Psoas muscle (tissue), 8 donors: ENCODE measurements at places on chromosomes 7 and 10. TPM values are rescaled to one million over a fixed set of nuclear protein-coding genes. Genes with fewer than 3 reads are reported as not detected.

The LOXL4 gene
- total RNA-seq: 14.7 TPM

The CELF2 gene
- total RNA-seq: 32.7 TPM

The PTPN20 gene
- total RNA-seq: 3.8 TPM

The TSPAN12 gene
- 2.3 TPM for total RNA-seq

The IDI2 gene
- total RNA-seq: 133 TPM

The SPOCK2 gene
- 2.8 TPM for total RNA-seq

The GIMAP4 gene
- total RNA-seq: 36.4 TPM

DNA sequence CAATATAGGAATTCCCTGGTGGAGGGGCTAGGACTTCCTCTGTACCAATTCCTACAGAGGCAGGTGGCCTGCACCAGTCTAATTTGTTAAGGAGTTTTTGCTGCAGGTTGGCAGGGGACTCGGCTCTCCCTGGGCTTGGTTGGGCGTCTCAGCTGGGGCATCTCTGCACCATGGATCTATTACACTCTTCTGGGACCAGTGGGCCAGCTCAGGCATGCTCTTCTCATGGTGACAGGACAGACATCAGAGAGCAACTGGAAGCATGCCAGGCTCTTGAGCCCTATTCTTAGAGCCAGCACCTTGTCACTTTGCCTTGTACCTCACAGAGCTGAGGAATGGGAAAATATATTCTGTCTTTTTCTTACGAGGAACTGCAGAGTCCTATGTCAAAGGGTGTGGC, 74.6 kb downstream of the SH2D4B start:
- H3K4me1 ChIP-seq: no peaks in the 10 kb centered on the region
- H3K4me3 ChIP-seq: no peak overlapping the region
- no peaks in the 10 kb centered on the region for H3K27me3 ChIP-seq
- no peak for DNase-seq

- H3K27ac ChIP-seq: peak overlapping the region; percentile 69
- DNase-seq: no peak
- H3K4me3 ChIP-seq: peak overlapping the region; percentile 6
- H3K4me1 ChIP-seq: peaks cover 13% of the 10 kb centered on the region
- peaks cover 27% of the 10 kb centered on the region for H3K36me3 ChIP-seq
These were observed 6.5 kb upstream of the AP5Z1 start for GRCh38 chr7:4768597-4769569.

GRCh38 chr7:157442456-157442855, 105.7 kb downstream of the DNAJB6 start:
- no peak overlapping the region for H3K4me3 ChIP-seq
- no peak overlapping the region for H3K27ac ChIP-seq
- H3K36me3 ChIP-seq: no peaks in the 10 kb centered on the region
- H3K4me1 ChIP-seq: no peaks in the 10 kb centered on the region
- DNase-seq: peak; percentile 15

- DNase-seq: no peak
- H3K4me3 ChIP-seq: no peak overlapping the region
- peak overlapping the region; percentile 94 for H3K27ac ChIP-seq
These were observed 58.2 kb downstream of the YKT6 start for GRCh38 chr7:44258865-44259546.

DNA sequence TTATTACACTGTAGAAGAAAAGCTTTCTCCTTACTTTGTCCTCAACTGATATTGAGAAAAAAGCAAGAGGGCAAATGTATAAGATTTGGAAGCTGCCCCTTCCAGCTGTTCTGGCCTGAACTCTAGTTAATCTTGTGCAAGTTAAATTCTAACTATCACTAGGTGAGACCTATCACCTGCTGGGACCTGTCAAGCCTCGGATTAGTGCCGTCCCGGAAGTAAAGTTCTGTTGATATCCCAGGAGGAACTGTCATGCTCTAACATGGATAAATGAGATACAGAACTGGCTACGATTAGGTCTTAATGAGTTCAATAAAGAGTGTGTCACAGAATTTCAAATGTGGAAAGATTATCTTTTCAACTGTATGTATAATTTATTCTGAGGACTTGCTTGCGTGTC, 1.2 kb upstream of the BPGM start:
- no peaks in the 10 kb centered on the region for H3K36me3 ChIP-seq
- peaks cover 16% of the 10 kb centered on the region for H3K4me1 ChIP-seq
- peak overlapping the region; percentile 91 for H3K4me3 ChIP-seq
- peak overlapping the region; percentile 91 for H3K27ac ChIP-seq
- no peaks in the 10 kb centered on the region for H3K27me3 ChIP-seq
- no peak for DNase-seq

DNA sequence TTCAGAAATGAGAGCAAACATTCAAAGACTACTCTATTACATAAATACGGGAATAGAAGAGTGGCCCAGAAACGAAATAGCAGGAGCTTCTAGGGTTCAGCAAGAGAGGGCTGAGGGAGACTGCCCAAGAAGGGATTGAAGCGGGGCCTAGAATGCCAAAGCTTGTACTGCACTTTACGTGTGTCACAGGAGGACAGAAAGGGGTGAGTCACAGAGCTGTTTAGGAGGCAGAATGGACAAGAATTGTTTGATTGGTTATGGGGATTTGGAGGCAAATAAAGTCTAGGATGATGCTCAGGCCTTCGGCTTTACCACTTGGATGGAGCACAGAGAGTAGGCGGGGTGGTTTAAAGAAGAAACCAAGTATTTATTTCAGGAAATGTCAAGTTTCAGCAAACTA, 11.3 kb upstream of the FXYD4 start:
- no peak overlapping the region for H3K27ac ChIP-seq
- H3K4me1 ChIP-seq: no peaks in the 10 kb centered on the region
- H3K27me3 ChIP-seq: no peaks in the 10 kb centered on the region
- DNase-seq: no peak

GRCh38 chr10:131141645-131142516, 169.6 kb downstream of the TCERG1L start:
- H3K27ac ChIP-seq: no peak overlapping the region
- no peak for DNase-seq
- no peaks in the 10 kb centered on the region for H3K4me1 ChIP-seq
- H3K36me3 ChIP-seq: no peaks in the 10 kb centered on the region
- H3K27me3 ChIP-seq: no peaks in the 10 kb centered on the region

DNA sequence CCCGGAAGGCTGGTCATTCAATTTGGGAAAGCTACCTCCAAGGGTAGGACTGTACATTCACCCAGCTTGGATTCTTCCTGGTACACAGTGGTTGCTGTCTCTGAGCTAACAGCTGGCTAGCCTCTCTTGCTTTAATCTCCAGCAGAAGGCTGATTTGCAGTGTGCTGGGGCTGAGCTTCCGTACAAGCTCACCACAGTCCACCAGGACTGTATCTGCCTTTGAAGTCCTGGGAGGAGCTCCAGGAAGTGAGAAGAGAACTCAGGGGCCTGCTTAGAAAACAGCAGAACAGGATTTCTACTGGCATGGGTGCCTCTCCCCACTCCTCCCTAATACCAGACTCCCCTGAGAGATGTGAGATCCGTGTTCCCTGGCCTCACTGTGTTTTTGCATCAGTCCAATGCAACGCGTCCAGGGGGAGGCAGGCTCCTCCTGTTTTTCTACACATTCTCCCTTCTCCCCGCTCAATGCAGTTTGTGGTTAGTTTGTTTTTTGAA, 6.6 kb downstream of the AFAP1L2 start:
- H3K27me3 ChIP-seq: no peaks in the 10 kb centered on the region
- H3K36me3 ChIP-seq: no peaks in the 10 kb centered on the region
- no peak overlapping the region for H3K4me3 ChIP-seq

- peak; percentile 56 for DNase-seq
- peak overlapping the region; percentile 62 for H3K4me3 ChIP-seq
- no peaks in the 10 kb centered on the region for H3K4me1 ChIP-seq
- H3K27me3 ChIP-seq: no peaks in the 10 kb centered on the region
These were observed 743 bp downstream of the ADAP1 start for GRCh38 chr7:953547-954327.

- DNase-seq: no peak
- no peak overlapping the region for H3K4me3 ChIP-seq
- no peaks in the 10 kb centered on the region for H3K27me3 ChIP-seq
- no peaks in the 10 kb centered on the region for H3K4me1 ChIP-seq
- no peak overlapping the region for H3K27ac ChIP-seq
These were observed 19.1 kb downstream of the BET1 start for GRCh38 chr7:93985101-93985500.

DNA sequence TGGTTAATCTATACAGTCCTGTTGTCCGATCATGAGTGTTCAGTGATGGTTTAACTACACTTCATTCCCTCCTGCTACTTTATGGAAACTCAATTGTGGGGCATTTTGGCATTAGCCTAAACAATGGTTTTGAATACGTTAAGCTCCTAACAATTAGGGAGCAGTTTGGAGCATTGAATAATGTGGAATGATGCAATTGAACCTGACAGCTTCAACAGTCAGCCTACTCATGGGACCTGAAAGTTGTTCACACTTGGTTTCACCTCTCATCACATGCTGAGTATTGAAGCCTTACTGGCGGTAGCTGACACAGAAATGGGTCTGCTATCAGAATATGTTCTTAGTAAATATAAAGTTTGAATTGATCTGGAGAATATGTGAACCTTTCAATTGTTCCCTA, 186.1 kb downstream of the MLLT10 start:
- H3K36me3 ChIP-seq: peaks cover 4% of the 10 kb centered on the region
- H3K27ac ChIP-seq: no peak overlapping the region
- no peak for DNase-seq
- H3K4me1 ChIP-seq: peaks cover 12% of the 10 kb centered on the region

DNA sequence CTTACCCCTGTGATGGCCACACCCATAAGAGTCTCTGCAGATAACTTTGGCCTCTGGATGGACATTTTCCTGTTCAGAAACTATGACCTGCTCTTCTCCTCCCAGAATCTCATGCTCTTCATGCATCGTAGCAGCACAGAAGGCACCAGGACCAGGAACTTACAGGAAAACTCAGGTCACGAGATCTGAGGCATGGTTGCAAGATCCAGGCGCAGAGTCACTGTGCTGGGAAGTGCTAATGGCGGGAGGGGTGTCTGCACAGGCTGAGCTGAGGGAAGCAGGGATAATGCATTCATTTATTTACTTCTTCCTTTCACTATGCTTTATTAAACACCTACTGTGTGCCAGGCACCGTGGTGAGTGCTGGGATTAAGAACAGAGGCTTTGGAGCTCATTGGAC, 48.2 kb upstream of the LOXL4 start:
- DNase-seq: no peak
- H3K4me1 ChIP-seq: peaks cover 37% of the 10 kb centered on the region
- no peaks in the 10 kb centered on the region for H3K36me3 ChIP-seq
- H3K4me3 ChIP-seq: no peak overlapping the region

DNA sequence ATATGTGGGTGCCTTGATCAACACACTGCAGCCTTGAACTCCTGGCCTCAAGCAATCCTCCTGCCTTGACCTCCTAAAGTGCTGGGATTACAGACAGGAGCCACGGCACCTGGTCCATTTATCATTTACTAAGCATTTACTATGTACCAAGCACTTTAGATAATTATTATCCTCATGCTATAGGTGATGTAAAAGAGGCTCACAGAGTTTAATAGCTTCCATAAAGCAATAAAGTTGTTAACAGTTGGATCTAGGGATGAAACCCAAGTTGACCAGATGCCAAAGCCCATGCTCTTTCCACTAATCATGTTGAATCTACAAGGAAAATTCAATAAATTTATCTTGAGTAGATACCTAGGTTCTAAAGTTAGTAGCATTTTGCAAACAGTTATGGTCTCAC, 5.0 kb downstream of the NAPEPLD start:
- no peak for DNase-seq
- H3K36me3 ChIP-seq: no peaks in the 10 kb centered on the region
- peaks cover 19% of the 10 kb centered on the region for H3K4me1 ChIP-seq
- H3K27ac ChIP-seq: no peak overlapping the region
- H3K27me3 ChIP-seq: no peaks in the 10 kb centered on the region
- H3K4me3 ChIP-seq: no peak overlapping the region

- H3K27me3 ChIP-seq: no peaks in the 10 kb centered on the region
- H3K4me3 ChIP-seq: no peak overlapping the region
- no peaks in the 10 kb centered on the region for H3K4me1 ChIP-seq
- H3K27ac ChIP-seq: no peak overlapping the region
- DNase-seq: no peak
These were observed 239.6 kb upstream of the STEAP1 start for GRCh38 chr7:89914711-89915110.

DNA sequence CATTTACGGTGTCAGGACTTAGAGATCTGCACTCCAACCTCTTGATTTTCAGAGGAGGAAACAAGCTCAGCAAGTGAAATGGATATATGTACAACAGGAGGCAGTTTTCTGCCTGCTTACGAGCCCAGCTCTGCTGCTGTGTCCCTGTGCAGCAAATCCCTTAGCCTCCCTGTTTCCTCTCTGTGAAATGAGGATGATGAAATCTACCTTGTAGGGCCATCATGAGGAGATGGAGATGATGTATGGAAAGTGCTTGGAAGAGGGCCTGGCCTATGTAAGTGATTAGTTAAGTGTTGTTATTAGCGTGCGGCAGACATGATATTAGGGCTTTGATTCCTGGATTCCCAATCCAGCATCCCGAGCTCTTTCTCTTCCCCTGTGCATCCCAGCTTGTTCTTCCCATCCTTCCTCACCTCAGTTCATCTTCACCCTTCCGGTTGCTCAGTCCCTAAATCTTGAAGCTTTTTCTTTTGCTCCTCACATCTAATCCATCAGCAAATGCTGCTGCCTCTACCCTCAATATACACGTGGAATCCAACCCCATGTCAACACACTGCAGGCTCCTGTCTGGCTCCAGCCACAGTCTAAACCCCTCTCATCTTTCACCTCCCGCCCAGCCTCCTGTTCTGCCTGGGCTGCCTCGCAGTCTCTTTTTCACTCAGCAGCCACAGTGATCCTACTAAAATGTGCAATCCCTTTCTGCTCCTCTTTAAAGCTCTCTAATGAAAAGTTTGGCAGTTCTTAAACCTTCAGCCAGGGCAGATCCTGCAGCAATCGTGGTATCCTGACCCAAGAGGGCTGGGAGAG, 113.8 kb downstream of the MARCHF5 start:
- no peaks in the 10 kb centered on the region for H3K36me3 ChIP-seq
- H3K27ac ChIP-seq: no peak overlapping the region
- DNase-seq: no peak

GRCh38 chr7:70542750-70543376, 589.1 kb upstream of the GALNT17 start:
- H3K4me3 ChIP-seq: no peak overlapping the region
- no peaks in the 10 kb centered on the region for H3K27me3 ChIP-seq
- peaks cover 17% of the 10 kb centered on the region for H3K4me1 ChIP-seq

DNA sequence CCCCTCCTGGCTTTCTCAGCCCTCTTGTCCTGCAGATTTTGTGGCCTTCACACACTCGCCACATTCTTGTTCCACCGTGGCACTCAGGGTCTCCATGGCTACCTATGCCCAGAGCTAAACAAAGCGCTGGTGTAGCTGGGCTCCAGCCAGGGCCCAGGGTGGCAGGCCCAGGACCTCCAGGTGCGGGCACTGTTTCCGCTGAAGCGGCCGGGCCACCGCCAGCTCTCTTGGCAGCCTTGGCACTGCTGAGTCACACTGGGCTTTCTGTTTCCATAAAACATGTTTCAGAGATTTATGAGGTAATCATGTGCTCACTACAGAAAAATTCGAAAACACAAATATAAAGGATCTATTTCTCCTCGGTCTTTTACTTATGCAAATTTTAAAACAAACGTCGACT, 51.3 kb downstream of the AOC1 start:
- peak; percentile 36 for DNase-seq
- H3K4me1 ChIP-seq: no peaks in the 10 kb centered on the region
- no peak overlapping the region for H3K4me3 ChIP-seq

- peaks cover 64% of the 10 kb centered on the region for H3K4me1 ChIP-seq
- H3K36me3 ChIP-seq: peaks cover 59% of the 10 kb centered on the region
- no peak for DNase-seq
- H3K27me3 ChIP-seq: no peaks in the 10 kb centered on the region
These were observed 81.9 kb upstream of the CAPZA2 start for GRCh38 chr7:116780521-116780920.

- no peak for DNase-seq
- H3K4me3 ChIP-seq: no peak overlapping the region
- no peak overlapping the region for H3K27ac ChIP-seq
- no peaks in the 10 kb centered on the region for H3K4me1 ChIP-seq
These were observed 72.7 kb downstream of the CUBN start for GRCh38 chr10:17056781-17057428.
